ENCODE measurements at places on chromosomes 3 and 15.

- DNase-seq: no peak
Observed at GRCh38 chr3:170331143-170331542, 26.4 kb upstream of the SKIL start.

DNA sequence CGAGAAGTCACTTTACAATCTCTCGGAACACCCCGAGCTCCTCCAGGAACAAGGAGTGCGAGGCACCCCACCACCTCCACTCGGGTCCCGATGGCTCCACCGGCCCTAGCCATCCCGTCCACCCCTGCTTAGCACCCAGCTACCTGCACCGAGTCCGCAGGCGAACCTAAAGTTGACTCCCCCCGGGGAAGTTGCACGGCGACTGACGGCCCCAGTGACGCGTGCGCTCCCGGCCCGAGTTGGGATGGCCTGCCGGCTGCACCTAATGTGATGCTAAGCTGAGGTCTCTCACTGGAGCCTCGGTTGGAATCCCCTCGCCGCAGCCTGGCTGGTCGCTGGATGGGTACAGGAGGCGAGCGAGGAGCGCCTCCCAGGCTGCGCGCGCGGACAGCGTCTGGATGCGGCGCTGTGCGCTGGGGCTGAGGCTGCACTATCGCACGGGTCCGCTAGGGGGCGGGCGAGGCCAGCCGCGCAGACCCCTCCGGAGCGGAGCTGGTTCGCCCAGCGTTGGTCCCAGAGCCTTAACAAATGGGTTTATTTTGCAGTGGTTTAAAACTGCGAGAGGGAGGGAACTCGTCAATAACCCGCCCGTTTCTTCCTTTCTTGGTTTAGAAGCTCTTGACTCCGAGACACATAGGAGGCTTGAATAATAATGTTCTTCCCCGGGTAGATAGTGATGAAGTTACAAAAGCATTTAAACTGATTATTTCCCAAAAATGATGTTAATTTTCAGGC is at the start of gene OXTR:
TSS of gene OXTR (minus strand) at position 526 of the 735 bp plus-strand sequence. CDS start 1,426 bp downstream, outside the sequence.
- DNase-seq: peak; percentile 77

- no peak for DNase-seq
Observed at GRCh38 chr3:179486806-179487205, 35.5 kb upstream of the GNB4 start.

- no peak for DNase-seq
Observed at GRCh38 chr3:7546253-7546652, 685.3 kb downstream of the GRM7 start.

- DNase-seq: no peak
Observed at GRCh38 chr15:61893146-61893545, 167.1 kb downstream of the VPS13C start.

GRCh38 chr15:76196269-76197231 is 114.7 kb downstream of the ETFA start:
- DNase-seq: no peak

- no peak for DNase-seq
Observed at GRCh38 chr3:124132813-124133212, 140.9 kb upstream of the ROPN1 start.

- no peak for DNase-seq
Observed at GRCh38 chr3:107727102-107727501, 204.3 kb downstream of the BBX start.

GRCh38 chr15:25220834-25221233 is 218.0 kb downstream of the UBE3A start:
- no peak for DNase-seq

DNA sequence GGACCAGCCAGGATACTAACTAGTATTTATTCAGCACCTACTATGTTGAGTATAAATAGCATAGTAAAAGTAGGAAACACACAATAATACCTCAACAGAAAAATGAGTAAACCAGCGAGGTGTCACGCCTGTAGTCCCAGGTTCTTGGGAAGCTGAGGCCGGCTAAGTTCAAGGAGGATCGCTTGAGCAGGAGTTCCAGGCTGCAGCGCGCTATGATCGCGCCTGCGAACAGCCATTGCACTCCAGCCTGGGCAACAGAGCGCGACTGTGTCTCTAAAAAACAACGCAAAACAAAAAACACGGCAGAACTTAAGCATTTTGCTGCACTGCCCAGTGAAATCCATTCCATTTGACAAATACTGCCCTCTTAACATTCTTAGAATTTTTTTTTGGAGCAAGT is 1.3 kb upstream of the DENND6A start:
- DNase-seq: no peak
